Gastroesophageal sphincter (tissue), 4 donors: ENCODE measurements at places on chromosomes 7 and 10. TPM values are rescaled to one million over a fixed set of nuclear protein-coding genes. Genes with fewer than 3 reads are reported as not detected.

DNA sequence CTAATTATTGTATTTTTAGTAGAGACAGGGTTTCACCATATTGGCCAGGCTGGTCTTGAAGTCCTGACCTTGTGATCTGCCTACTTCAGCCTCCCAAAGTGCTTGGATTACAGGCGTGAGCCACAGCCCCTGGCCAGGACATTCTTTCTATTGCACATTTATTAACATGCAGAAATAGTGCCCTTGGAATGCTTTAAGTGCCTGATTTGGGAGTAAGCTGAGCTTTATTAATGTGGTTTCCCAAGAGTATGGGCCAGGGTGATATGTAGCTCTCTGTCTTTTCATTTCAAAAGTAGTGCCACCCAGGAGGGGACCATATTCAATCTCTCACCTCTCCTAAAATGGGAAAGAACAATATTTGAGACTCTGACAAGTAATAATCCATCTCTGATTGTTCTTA is 970.7 kb downstream of the KCNMA1 start:
- no peak for ATAC-seq

DNA sequence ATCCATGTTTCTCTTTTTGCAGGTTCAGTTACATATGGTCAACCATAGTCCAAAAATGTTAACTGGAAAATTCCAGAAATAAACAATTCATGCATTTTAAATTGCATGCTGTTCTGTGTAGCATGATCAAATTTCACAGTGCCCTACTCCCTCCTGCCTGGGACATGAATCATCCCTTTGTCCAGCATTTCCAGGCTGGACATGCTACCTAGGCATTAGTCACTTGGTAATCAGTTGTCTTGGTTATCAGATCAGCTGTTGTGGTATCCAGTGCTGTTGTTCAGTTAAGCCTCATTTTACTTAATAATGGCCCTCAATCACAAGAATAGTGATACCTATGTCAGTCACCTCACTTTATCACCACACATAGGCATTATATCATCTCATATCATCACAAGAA is 7.3 kb upstream of the PNLIP start:
- no peak for ATAC-seq

DNA sequence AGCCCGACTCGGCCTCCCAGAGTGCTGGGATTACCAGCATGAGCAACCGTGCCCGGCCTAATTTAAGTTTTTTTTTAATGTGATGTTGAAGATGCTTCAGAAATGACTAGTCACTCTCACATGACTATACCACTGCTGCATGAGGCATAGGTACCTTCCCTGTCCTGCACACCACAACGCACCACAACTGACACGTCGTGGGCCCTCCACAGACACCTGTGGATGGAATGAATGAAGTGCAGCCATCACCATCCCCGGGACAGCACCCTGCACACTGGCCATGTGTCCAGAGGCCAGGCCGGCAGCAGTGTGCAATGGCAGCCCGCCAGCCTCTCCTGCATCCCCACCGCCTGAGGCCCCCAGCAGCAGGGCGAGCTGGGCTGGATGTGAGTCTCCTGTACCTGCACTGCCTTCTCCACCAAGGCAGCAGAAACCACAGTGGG is 55.1 kb downstream of the VOPP1 start:
- no peak for ATAC-seq

DNA sequence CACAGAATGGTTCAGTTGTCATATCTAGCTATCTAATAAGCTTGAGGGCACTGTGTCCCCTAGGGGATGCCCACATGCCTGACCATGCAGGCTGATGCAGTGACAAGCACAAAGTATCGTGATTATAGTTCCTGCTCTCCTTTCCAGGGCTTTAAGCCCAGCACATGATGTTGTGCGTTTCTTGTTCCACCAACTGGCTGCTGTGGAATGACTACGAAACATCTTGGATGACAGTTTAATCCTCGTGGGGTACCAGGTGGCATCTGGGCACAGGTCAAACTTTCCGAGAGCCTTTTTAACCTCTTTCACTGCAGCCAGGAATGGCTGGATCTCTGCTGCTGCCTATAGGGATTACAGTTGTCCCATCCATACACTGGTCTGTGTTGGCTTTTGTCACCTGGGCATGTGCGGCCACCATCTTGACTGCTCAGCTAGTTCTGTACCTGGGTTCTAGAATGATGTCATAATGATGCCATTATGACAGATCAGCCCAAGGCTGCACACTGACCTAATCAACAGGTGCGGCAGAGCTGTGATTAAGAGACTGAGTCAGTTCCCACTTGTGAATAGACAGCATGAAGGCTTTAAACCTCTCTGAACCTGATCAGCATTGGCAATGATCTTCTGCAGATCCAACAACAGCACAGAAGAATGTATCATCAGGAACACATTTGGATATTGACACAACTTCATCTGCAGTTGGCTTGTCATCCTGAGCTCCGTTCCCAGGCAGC is 144.1 kb downstream of the DLG5 start:
- no peak for ATAC-seq

The MMD2 gene
- not detected for total RNA-seq

DNA sequence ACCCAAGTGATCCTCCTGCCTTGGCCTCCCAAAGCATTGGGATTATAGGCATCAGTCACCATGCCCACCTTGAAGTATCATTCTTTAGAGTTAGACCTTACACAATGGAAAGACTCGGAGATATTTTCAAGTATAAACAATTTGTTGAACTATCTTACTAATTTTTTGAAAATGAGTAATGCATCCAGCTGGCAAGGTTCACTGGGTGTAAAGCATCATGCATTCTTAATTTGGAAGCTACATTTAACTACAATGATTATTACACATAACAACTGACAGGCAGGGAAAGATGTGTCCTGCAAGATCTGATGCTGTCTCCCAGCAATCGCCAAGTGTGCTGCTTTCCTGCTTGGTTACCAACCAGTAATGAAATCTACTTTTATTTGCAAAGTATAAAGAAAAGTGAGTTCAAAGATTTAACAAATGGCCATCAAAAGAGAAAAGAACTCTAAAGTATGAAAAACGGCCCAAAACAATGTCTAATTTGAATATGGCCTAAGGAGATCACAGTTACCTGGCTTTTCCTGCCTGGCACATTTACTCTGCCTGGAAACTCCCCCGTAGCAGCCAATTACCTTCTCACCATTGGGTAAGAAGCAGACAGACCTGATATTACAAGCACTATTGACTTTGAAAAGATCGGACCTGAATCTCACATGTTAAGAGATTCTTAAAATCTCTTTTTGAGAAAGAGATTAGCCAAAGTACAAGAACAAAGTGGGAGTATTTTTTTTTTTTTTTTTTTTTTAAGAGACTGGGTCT is 59.3 kb upstream of the NMT2 start:
- ATAC-seq: no peak

- no peak for ATAC-seq
These were observed 7.8 kb upstream of the LRRC27 start for GRCh38 chr10:132324186-132324585.

The CPA1 gene
- not detected for total RNA-seq

The PVRIG gene
- not detected for total RNA-seq
